AG09319 (cell line): ENCODE measurements at places on chromosomes 5 and 9.

GRCh38 chr5:149618581-149619248 is 37.4 kb downstream of the ARHGEF37 start:
- DNase-seq: no peak

- DNase-seq: no peak
Measured at GRCh38 chr9:70101265-70101664, 57.6 kb downstream of the MAMDC2 start.

DNA sequence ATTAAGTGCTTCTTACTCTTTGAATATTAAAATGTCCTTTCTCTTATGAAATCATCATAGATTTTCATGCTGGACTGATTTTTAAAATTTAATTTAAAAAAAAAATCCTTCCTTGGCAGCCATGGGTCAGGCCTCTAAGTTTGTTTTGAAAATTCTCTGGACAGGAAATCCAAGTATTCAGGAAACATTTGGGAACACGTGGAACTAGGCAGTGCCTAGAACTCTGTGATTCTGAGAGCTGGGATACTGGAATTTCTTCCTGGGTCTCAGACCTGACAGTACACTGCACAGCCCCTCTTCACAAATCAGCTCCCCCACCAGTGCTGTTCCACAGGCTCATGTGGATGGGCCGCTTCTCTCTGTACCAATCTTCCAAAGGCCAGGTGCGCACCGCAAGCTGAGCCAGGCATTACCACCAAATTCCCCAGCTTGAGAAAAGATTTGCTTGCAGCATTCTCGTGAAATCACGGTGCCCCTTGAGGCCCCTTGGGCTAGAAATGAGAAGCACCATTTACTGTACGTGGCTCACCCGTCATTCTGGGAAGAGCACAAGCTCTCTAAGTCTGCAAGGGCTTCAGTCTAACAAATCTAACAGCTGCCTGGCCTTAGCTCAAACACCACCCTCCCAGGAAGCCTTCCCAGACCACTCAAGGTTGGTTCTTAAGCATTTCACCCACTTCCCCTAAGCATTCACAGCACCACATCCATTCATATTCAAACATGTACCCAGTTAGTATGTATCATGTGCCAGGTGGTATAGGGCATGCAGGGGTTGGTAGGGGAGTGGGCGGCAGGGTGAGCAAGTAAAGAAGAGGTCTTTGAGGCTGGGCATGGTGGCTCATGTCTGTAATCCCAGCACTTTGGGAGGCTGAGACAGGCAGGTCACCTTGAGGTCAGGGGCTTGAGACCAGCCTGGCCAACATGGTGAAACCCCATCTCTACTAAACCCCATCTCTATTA is 26.5 kb downstream of the B4GALT1 start:
- no peak for DNase-seq

DNA sequence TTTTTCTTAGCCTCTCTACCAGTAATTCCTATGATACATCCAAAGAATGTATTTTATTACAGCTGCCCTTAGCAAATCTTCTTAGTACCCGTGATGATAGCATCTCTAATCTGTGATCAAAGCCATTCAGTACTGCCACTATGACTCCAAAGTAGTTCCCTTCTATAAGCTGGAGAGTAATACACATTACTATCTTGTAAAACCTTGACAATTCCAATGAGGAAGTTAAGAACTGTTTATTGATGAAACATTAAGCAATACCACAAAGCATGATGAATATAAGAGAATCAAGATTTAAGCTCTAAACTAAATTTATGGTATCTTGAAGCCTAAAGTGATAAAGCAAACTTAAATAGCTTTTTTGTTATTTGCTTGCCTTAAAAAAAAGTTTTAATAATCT is 86.1 kb downstream of the SMIM23 start:
- no peak for DNase-seq

DNA sequence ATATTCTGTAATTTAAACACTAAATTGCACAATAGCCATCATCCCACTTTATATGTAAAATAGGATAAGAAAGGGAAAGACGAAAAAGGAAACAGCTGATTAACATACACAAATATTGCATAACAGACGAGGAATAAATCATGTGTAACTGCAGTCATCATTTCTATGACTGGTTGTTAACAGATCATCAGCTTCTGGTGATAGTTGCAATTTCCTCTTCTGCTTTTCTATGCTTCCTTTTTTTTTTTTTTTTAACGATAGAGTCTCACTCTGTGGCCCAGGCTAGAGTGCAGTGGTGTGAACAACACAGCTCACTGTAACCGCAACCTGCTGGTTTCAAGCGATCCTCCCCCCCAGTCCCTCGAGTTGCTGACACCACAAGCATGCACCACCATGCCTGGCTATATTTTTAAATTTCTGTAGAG is 22.5 kb upstream of the JAKMIP2 start:
- DNase-seq: no peak
